ENCODE measurements at places on chromosomes 6 and 20. TPM values are rescaled to one million over a fixed set of nuclear protein-coding genes. Genes with fewer than 3 reads are reported as not detected.

DNA sequence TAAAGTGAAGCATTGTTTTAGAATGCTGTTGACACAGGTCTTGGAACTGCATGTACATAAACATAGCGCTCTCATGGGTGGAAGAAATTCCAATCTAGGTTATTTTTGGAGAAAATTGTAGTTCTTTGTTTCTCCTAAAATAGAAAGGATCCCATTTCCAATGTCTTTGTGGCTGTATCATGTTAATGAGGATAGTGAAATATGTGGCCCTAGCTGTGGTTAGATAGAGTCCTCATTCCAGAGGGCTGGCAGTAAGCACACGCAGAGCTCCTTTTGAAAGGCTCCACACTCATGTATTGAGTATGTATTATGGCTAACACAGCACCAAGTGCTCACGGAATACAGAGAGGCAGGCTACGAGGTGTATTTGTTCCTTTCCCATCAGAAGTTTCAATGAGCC lies 60.9 kb downstream of the SNRNP48 start:
- H3K4me3 ChIP-seq: no peak overlapping the region
- no peaks in the 10 kb centered on the region for H3K27me3 ChIP-seq
- no peak for DNase-seq
- no peak overlapping the region for H3K27ac ChIP-seq
- H3K36me3 ChIP-seq: no peaks in the 10 kb centered on the region
- H3K4me1 ChIP-seq: no peaks in the 10 kb centered on the region

- H3K36me3 ChIP-seq: no peaks in the 10 kb centered on the region
- H3K27me3 ChIP-seq: no peaks in the 10 kb centered on the region
- no peak overlapping the region for H3K4me3 ChIP-seq
- no peak for DNase-seq
- no peak overlapping the region for H3K27ac ChIP-seq
- H3K4me1 ChIP-seq: no peaks in the 10 kb centered on the region
These were observed 400.4 kb downstream of the BTBD3 start for GRCh38 chr20:12318043-12318442.

GRCh38 chr6:45642331-45643125 lies 264.8 kb upstream of the SUPT3H start:
- no peak overlapping the region for H3K4me3 ChIP-seq
- H3K27ac ChIP-seq: no peak overlapping the region
- no peak for DNase-seq
- H3K4me1 ChIP-seq: no peaks in the 10 kb centered on the region
- no peaks in the 10 kb centered on the region for H3K36me3 ChIP-seq
- H3K27me3 ChIP-seq: no peaks in the 10 kb centered on the region

DNA sequence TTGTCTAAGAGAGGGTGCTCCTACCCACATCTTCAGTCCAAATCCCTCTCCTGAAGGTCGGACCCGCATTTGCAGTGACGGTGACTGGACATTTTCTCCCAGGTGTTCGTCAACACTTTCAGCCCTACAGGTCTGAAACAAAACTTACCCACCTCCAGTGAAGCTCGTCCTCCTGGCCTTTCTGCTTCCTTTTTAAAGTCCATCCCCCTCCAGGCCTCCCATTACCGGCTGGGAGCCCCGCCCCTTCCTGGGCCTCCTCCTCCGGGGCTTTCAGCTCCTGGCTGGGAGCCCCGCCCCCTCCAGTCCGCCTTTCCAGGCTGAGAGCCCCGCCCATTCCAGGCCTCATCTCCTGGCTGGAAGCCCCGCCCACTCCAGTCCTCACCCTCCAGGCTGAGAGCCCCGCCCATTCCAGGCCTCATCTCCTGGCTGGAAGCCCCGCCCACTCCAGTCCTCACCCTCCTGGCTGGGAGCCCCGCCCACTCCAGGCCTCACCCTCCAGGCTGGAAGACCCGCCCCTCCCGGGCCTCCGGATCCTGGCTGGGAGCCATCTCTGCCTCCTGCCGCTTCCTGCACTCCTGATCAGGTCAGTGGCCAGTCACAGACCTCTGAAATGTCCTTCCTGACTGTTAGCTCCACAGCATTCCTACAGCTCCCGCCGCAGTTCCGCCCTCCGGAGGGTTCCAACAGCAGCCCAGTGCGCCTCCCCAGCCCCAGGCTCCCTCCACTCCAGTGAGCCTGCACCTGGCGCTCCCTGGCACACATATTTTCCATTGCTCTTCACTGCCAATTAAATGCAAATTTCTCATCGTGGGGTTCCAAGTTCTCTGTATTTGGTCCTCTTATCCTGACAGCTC lies 98.5 kb downstream of the LY86 start:
- H3K27ac ChIP-seq: peak overlapping the region; percentile 80
- DNase-seq: peak; percentile 41
- H3K4me3 ChIP-seq: peak overlapping the region; percentile 49

- no peaks in the 10 kb centered on the region for H3K4me1 ChIP-seq
- no peak overlapping the region for H3K4me3 ChIP-seq
- no peaks in the 10 kb centered on the region for H3K27me3 ChIP-seq
- DNase-seq: no peak
- no peak overlapping the region for H3K27ac ChIP-seq
These were observed 476.3 kb downstream of the PRKN start for GRCh38 chr6:162251257-162251656.

- H3K27me3 ChIP-seq: no peaks in the 10 kb centered on the region
- DNase-seq: no peak
- H3K4me3 ChIP-seq: no peak overlapping the region
- H3K36me3 ChIP-seq: no peaks in the 10 kb centered on the region
- no peaks in the 10 kb centered on the region for H3K4me1 ChIP-seq
These were observed 63.1 kb downstream of the SLX4IP start for GRCh38 chr20:10498200-10498599.

The CD2AP gene
- 59.4 TPM for total RNA-seq

DNA sequence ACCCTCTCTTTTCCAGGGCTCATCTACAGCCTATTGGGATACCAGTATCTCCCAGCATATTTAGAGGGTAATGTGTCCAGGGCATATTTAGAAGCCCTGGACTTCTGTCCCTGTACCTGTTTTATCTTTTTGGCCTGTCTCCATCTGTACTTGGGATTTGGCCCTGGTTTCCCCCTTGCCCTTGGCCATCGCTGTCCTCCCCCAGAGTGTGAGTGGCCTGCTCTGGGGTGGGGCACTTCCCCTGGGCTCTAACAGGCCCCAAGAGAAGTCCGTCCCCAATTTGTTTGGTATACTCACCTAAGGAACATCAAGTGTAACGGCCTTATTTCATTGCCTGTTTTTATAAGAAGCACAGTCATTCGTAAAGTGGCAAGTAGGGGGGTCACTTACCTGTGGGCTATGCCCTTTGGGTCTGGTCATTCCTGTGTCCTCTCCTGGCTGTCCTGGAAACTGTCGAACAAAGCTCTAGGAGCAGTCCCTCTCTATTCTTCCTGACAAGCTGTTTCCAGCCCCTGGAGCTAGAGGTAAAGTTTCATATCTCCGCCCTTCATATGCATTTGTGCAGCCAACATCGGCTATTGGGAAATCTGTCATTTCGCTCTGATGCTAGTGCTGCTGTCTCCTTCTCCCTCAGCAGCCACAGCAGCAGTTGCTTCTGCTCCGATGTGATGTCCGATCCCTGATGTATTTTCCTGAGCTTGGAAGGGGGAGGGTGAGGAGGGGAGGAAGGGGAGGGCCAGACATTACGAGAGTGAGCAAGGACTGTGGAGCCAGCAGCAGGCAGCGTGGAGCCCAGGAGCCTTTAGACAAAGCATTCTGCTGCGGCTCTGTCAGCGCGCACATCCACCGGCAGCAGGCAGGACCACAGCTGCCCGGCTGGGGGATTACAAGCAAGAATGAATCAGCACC lies 83.4 kb downstream of the TCP11 start:
- no peak for DNase-seq
- H3K4me3 ChIP-seq: no peak overlapping the region
- H3K27ac ChIP-seq: no peak overlapping the region
- H3K36me3 ChIP-seq: no peaks in the 10 kb centered on the region
- H3K27me3 ChIP-seq: no peaks in the 10 kb centered on the region

The PACRG gene
- 0.76 TPM for total RNA-seq

DNA sequence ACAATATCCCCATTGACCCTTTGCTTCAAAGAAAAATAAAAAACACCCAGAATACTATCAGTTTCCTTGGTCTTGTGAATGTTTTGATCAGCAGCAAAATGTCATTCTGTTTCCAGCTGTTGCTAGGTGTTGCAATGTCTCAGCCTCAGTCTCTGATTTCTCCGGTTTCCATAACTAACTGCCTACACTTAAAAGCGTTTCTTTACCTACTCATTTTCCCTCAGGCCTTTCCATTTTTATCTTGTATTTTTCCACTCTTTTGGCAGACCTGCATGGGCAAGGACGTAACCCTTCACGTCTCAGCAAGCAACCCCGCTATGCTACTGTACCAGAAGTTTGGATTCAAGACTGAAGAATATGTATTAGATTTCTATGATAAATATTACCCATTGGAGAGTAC lies 49.4 kb downstream of the KAT14 start:
- H3K27me3 ChIP-seq: no peaks in the 10 kb centered on the region
- no peak for DNase-seq
- H3K27ac ChIP-seq: no peak overlapping the region
- H3K36me3 ChIP-seq: no peaks in the 10 kb centered on the region

DNA sequence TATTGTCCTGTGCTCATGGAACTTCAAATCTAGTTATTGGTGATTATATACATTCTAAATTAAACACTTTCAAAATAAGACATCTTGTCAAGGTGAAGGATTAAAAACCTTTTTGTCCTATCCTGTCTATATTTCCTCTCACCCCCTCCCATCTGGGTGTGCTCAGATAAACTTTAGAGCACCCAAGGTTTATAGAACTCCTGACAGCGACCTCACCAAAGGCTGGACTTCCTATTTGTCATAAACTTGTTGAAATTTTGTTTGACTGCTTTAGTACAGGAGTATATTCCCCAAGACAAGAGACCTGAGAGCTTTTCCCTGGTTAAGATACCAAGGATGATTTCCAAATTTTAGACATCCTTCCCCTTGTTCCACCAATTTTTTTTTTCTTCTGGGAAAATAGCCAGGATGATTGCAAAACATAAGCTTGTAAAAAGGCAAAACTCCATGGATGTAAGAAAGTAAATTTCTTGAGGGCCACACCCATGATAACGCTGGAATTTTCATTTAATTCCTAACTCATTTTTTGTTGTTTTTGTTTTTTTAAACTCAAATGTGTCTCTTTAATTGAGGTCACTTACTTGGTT lies 33.0 kb downstream of the CARMIL1 start:
- no peak for DNase-seq
- H3K27ac ChIP-seq: peak overlapping the region; percentile 26
- no peaks in the 10 kb centered on the region for H3K27me3 ChIP-seq

GRCh38 chr6:140729521-140729920 lies 1355.1 kb upstream of the CITED2 start:
- H3K27me3 ChIP-seq: no peaks in the 10 kb centered on the region
- H3K36me3 ChIP-seq: no peaks in the 10 kb centered on the region
- no peak overlapping the region for H3K4me3 ChIP-seq
- no peak for DNase-seq

- no peaks in the 10 kb centered on the region for H3K4me1 ChIP-seq
- no peak for DNase-seq
- H3K27ac ChIP-seq: peak overlapping the region; percentile 58
- no peaks in the 10 kb centered on the region for H3K36me3 ChIP-seq
- no peaks in the 10 kb centered on the region for H3K27me3 ChIP-seq
These were observed 213.7 kb upstream of the CITED2 start for GRCh38 chr6:139588076-139588639.

The FILIP1 gene
- 4.0 TPM for total RNA-seq

The PGC gene
- not detected for total RNA-seq

DNA sequence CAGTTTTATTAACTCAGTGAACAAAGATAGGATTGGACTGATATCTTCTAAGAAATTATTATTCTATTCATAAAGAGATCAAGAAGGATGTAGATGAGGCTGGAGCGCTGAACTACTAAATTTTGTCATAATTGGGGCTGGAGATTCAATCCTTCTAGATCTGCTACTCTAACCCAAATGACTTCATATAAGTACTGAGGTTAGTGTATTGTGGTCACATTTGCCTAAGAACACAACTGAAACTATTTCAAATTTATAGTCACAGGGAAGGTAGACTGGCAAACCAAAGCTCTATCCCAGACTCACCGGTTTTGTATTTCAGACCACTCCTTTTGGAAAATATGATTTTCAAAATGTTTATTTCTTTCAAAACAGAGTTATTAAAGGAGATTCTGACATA lies 96.7 kb downstream of the BMP5 start:
- no peak overlapping the region for H3K27ac ChIP-seq
- H3K4me3 ChIP-seq: no peak overlapping the region
- DNase-seq: no peak
- H3K27me3 ChIP-seq: no peaks in the 10 kb centered on the region
- H3K4me1 ChIP-seq: no peaks in the 10 kb centered on the region

The ECT2L gene
- 0.27 TPM for total RNA-seq
